MCF 10A (cell line): ENCODE measurements at places on chromosomes 7 and 10. TPM values are rescaled to one million over a fixed set of nuclear protein-coding genes. Genes with fewer than 3 reads are reported as not detected.

The PPP1R9A gene
- total RNA-seq = 6.3 and 8.2 TPM in 2 replicates

GRCh38 chr7:151366880-151367222 lies 25.2 kb downstream of the NUB1 start:
- DNase-seq = no peak

DNA sequence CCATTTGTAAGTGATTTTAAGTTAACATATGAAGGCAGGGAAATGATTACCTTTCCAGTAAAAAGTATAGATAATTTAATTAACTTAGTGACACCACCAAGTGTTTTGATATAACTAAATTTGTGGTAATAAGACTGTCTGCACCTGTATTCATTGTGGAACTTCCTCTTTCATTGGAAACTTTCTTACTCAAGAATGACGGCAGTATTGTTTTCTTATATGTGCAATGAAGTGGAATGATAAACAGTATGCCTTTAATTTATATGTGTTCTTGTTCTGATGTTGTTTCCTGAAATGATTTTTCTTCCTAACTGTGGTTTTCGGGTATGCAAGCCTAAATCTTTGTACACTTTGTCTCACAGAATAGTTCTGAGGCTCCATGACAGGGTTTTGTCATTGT lies 46.4 kb downstream of the CASD1 start:
- DNase-seq = no peak

GRCh38 chr7:102323914-102324195 lies 32.4 kb downstream of the SPDYE6 start:
- no peak for DNase-seq

GRCh38 chr7:23523486-23524075 lies 8.2 kb downstream of the TRA2A start:
- no peak for DNase-seq

- DNase-seq = no peak
Measured at GRCh38 chr10:131431533-131431932, 120.0 kb upstream of the TCERG1L start.

DNA sequence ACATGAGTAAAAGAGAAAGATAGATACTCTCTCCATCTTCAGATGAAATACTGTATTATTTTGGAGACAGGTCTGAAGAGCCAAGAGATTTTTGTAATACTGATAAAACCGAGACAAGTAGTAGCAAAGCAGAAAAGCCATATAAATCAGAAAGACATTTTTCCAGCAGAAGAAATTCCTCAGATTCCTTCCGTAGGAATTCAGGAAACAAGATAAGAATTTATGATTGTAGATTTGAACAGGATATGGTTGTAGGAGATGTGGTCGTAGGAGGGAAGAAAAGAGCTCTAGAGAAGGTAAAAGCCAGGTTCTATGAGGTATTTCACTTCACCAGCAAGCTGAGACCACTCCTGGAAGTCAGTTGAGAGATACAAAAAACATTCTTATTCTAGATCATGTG lies 17.6 kb upstream of the AASS start:
- DNase-seq = no peak

The LRRC18 gene
- not detected in 2 replicates for total RNA-seq

- DNase-seq = no peak
Measured at GRCh38 chr7:46150202-46150601, 229.1 kb upstream of the IGFBP3 start.

DNA sequence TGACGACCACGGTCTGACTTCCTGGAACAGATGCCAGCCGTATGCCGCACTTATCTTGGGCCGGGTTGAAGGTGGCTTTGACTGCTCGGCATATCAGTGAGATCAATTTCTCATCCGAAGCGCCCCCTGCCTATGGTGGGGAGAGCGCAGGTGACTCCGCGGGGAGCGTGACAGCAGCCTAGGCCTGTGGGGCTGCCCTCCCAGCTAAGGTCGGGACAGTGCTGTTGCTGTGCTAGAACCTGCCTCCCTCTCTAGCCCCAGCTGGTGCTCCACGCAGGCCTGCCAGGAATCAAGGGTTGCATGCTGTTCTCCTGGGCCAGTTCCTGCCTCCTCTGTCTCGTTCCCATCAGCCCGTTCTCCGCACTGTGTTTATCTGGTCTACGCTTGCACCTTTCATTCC lies 49.8 kb downstream of the PODXL start:
- DNase-seq = no peak

DNA sequence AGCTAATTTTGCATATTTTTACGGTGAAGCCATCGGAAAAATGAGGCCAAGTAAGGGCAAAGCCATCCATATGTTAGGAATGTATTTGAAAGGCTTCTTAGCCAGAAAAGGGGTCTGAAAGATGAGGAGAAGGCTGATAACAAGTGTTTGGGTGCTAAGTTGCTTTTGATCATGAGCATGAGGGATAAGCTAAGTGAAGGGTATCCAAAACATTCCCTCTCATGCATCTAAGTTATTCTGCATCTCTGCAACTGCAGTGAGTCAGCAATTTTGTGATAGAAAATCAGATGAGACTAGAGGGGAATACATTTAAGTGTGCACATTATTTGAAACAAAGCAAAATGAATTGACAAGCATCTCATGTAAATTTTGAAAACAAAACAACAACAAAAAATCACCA lies 282.8 kb downstream of the GPR158 start:
- no peak for DNase-seq

- no peak for DNase-seq
Measured at GRCh38 chr10:27258492-27258837, 17.9 kb upstream of the ACBD5 start.

- DNase-seq = no peak
Measured at GRCh38 chr7:83686416-83686815, 37.5 kb upstream of the SEMA3E start.

- no peak for DNase-seq
Measured at GRCh38 chr7:105438847-105439173, 50.1 kb upstream of the SRPK2 start.

- DNase-seq = no peak
Measured at GRCh38 chr10:3681642-3682554, 103.1 kb downstream of the KLF6 start.

DNA sequence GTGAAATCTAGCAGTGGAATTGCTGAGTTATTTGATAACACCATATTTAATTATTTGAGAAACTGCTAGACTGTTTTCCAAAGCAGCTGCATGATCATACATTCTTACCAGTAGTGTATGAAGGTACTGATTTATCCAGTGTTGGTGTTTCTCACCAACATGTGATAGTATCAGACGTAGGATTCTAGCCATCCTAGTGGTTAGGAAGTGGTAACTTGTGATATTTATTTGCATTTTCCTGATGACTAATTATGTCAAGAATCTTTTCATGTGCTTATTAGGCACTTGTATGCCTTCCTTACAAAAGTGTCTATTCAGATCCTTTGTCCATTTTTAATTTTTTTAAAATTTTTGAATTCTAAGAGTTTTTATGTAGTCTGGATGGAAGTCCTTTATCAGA lies 54.2 kb upstream of the PLXDC2 start:
- no peak for DNase-seq

The C10orf90 gene
- not detected in 2 replicates for total RNA-seq

The MMRN2 gene
- total RNA-seq = 1.4 and 1.5 TPM in 2 replicates

DNA sequence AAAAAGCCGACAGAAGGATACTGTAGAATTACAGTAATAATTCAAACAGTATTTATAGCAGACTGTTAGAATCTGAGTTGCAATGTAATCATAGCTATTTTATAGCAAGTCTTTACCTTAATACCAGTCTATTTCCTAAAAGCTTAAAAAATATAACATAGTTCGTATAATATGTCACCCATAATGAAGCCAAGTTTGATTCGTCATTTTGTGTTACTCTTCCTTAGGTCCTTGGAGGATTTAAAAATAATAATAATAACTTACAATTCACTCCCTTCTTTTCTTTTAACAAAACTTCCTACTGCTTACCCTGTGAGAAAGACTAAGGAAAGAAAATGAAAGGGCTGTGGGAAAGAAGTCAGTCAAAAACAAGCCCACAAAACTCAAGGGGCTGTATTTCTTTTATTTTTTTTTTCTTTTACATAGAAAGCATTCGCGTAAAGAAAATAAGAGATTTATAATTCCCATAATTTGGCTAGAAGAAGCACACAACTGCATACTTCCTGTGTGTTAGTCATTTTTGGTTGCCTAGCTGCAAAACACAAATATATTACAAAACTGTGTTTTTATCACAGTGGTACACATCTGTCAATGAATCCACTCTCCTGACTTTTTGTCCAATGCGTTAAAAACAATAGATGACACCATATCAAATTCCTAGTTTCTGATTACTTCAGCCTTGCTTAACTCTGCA lies 187.2 kb upstream of the CELF2 start:
- DNase-seq = peak; percentile 80

The CH25H gene
- total RNA-seq = not detected in 2 replicates
